ENCODE measurements at places on chromosomes 6 and 20.
A peak's percentile ranks its signal among the peaks of the same experiment; 100 is the strongest.

- DNase-seq, result no peak
Observed at GRCh38 chr20:8744228-8744844, 324.6 kb upstream of the PLCB4 start.

GRCh38 chr6:7681449-7681848 lies 44.5 kb upstream of the BMP6 start:
- DNase-seq, result no peak

DNA sequence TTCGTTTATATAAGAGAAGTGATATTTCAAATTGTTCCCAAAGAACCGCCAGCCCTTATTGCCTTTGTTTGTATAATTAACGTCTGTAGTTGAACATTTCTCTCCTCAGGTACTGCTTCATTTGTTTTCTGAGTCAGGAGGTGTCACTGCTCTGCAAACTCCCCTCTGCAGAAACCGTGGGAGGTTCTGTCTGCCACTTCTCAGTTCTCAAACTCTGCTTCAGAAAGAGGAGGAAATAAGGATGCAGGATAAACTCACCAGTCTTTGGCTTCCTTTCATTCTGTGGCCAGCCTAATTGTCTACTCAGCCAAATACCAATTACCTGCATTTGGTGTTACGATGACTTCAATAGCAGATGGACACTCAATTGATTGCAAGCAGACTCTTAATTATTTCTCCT lies 149.8 kb downstream of the PAK5 start:
- no peak for DNase-seq

DNA sequence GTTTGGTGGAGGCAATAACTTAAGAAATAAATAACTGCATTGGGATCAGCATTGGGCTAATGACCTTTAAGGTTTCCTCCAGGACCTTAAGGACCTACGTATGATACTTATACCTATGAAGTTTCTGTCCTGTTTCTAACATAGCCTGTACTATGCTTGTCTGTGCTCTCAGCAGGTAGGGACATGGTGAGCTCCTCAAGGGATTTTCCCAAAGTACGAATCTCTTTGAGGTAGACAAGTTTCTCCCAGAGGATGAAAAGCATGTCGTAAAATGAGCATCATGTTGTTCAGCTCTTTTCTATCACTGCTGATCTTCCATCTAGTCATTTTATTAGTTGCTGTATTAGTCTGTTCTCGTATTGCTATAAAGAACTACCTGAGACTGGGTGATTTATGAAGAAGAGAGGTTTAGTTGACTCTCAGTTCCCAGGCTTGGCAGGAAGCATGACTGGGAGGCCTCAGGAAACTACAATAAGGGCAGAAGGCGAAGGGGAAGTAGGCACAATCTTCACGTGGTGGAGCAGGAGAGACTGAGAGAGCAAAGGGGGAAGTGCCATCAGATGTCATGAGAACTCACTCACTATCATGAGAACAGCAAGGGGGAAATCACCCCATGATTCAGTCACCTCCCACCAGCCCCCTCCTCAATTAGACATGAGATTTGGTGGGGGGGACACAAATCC lies 77.8 kb upstream of the TGM3 start:
- DNase-seq, result no peak

GRCh38 chr6:154908723-154909122 lies 86.4 kb upstream of the TIAM2 start:
- no peak for DNase-seq

DNA sequence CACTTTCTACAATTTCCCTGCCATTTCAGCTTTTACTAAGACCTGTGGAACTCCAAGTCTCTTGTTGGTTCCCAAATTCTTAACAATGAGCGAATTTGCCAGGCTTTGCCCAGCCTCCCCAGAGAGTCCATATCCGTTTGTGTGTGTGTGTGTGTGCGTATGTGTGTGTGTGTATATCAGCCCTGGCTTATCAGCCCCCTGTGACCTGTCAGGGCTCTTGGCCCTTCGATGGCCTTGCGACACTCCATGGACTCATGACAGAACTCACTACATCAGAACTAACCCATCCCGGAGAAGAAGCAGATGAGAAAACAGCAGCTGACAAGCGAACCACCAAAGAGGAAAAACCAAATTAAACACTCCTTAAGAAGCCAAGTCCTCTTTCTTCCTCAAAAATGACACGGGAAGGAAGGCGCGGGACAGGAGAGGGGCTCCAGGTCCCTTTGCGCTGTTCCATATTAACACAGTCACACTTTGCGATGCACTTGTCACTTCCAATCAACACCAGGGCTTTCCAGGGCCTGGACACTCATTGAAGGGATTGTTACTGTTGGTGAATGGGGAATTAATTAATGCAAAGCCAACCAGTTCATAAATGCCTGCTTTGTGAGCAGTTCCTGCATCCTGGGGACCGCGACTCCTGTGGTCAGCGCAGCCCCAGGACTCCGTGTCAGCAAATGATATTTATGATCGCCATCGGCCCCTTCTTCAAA lies 524.0 kb downstream of the CD83 start:
- peak; percentile 33 for DNase-seq

DNA sequence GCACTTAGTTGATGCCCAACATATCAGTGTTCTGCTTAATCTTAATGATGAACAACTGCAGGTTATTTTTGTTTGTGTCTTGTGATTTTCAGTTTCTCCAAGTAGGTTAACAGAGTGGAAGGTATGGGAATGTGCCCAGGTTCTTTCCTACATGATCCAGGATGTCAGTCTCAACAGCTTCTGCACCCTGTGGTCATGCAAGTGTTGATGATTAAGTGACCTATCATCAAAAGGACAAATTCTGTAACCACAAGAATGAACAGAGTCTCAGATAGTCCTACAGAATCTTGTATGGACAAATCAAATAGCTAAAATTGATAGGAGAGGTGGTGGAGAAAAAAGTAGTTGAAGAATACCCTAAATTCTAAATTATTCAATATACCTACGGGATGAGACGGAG lies 26.1 kb downstream of the MAN1A1 start:
- no peak for DNase-seq

- no peak for DNase-seq
Observed at GRCh38 chr6:163331245-163331644, 83.3 kb upstream of the QKI start.

- no peak for DNase-seq
Observed at GRCh38 chr6:91106083-91106482, 519.2 kb upstream of the MAP3K7 start.

DNA sequence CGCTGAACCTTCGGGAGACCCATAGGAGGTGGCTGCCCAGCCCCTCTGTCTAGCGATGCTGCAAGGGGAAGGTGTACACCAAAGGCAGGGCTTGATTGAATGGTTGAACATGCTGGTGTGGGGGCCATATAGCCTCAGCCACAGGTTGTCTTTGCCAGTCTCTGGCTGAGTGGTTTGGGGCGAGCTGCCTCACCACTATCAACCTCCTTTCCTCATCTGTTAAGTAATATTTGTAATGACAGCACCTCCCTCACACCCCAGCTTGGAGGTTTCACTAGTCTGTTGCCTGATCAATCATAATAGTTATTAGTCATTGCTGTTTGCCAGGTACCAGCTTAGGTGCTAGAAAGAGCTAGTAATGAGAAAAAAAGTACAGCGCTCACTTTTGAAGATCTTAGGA lies 11.8 kb upstream of the ZNF831 start:
- DNase-seq, result peak; percentile 71

GRCh38 chr6:64774881-64775280 lies 932.1 kb downstream of the EYS start:
- no peak for DNase-seq

- no peak for DNase-seq
Observed at GRCh38 chr6:31266567-31267360, 5.1 kb downstream of the HLA-C start.

GRCh38 chr6:155534678-155535077 lies 79.0 kb upstream of the NOX3 start:
- DNase-seq, result no peak

DNA sequence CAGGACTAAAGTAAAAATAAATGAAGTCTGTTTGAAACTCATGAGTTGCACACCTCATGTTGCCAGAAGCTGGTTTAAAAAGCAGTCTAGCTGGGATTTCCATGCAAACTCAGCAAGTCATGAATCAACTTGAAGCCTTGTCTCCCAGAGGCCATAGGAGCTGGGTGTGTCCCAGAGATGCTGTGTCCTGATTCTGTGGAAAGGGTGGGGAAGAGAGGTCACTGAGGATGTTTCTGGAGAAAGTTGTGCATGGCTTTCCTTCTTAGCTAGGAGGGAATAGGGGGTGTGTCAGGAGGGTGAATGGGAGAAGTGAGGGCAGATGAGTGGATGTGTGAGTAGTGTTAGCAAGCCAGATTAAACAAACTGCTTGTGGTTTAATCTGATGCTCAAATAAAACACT lies 111.3 kb downstream of the ADAT2 start:
- no peak for DNase-seq

DNA sequence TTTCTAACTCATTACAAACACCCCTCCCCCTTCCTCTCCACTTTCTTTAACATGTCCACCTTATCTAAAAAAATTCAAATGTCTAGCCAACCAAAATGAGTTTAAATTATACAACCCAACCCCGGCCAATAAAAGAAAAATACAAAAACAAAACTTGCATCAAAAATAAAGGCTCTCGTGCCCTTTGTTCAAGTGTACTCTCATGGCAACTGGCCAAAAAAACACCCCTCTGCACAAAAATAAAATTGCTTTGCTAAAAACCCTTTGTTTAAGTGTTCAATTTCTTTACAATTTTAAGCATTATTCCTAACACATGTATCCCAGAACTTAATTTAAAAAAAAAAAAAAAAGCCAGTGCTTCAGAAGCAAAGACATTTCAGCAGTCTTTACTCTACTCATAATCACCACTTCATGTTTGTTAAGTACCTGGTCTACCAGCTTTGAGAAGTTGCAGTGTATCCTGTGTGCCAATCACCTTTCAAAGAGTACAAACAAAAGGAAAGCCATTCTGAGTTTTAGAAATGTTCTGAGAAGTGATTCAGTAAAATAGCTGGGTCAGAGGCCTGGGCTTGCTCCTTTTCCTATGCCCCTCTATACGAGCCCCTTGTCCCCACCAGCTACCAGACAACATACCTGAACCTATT lies 87.5 kb downstream of the MDN1 start:
- DNase-seq, result no peak

DNA sequence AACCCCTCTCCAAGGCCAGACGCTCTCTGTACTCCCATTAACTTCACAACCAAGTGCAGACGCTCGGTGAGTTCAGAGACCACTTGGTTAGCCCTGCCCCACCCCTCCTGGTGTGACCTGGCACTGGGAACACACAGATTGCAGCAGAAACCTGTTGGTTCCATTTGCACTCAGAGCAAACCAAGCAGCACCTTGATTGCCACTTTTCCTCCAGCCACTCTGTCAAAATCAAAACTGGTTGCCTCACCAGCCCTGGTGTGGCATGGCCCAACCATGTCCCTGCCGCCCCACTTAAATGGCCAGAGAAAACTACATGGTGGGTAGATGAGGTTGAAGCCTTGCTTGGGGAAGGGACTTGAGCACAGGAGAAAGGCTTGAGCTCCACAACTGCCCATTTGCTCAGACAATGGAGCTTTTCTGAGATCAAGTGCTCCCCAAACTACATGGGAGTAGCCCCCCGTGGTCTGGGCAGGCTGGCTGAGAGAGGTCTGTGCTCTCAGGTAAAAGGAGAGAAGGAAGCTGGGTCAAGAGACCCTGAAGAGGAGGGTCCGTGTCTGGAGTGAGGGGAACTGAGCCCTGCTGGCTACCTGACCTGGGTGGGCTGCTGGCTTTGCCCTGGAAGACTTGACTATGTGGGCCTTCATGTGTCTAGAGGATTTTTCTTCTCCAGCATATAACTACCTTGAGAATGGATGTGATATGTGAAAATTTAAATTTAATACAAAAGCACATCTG lies 43.4 kb downstream of the PLCG1 start:
- DNase-seq, result peak; percentile 56

GRCh38 chr6:149891259-149891658 lies 6.7 kb downstream of the RAET1E start:
- DNase-seq, result no peak

DNA sequence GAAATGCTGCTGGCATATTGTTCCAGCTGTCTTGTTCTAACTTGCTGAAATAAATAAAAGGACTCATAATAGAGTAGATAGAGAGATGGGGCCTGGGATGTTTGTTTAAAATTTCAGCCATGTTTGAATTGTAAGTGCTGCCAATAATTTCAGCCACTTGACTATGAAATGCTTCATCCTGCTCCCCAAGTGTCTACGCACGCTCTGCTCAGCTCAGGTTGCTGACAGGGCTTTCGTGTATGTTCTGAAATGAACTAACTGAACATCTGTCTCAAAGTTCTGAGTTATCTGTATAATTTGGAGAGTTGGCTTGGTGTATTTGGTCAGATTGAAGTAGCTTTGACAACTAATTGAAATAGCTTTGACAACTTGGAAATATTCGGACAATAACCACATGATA lies 387.8 kb downstream of the BMP2 start:
- no peak for DNase-seq

GRCh38 chr6:156430386-156430785 lies 346.8 kb upstream of the ARID1B start:
- no peak for DNase-seq

GRCh38 chr6:142322504-142323198 lies 20.8 kb downstream of the ADGRG6 start:
- no peak for DNase-seq

DNA sequence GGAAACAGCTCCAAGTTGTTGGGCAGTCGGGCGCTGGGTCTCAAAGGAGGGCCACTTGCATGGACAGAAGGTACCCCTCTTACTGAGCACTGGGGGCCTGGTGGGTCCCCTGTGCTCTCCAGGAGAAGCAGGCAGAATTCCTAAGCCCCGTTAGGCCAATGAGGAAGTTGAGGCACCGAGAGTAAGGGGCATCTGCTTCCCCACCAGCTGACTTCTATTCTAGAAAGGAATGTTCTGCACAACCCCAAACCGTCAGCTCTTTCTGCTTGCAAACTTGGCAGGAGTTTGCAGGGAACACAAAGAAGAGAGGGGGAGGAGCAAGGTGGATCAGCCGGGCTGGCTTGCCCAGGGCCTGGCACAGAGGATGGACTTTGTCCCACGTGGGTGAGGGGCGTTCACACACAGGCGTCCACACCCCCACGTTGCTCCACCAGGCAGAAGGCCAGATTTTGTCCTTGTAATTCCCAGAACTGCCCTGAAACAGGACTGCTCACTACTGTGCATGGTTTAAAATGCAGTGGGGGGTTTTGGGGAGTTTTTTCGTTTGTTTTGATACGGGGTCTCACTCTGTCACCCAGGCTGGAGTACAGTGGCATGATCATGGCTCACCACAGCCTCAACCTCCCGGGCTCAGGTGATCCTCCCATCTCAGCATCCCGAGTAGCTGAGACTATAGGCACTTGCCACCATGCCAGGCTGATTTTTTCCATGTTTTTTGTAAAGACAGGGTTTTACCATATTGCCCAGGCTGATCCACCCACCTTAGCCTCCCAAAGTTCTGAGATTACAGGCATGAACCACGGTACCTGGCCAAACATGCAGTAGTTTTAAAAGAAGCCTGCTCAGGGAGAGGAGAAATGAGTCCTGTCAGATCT lies 93.3 kb downstream of the SNX5 start:
- DNase-seq, result no peak

- DNase-seq, result no peak
Observed at GRCh38 chr6:46648869-46649492, 3.6 kb downstream of the CYP39A1 start.

- DNase-seq, result peak; percentile 49
Observed at GRCh38 chr20:24915440-24915839, 33.6 kb upstream of the CST7 start.

All from activated CD8-positive, alpha-beta memory T cell treated with anti-CD3 and anti-CD28 coated beads for 24 hours (primary cell).